ENCODE measurements at places on chromosomes 11 and 22.

GRCh38 chr11:111460856-111461255, 51.3 kb downstream of the BTG4 start:
- no peak for DNase-seq

- no peak for DNase-seq
These were observed 149.6 kb downstream of the C11orf91 start for GRCh38 chr11:33551051-33551450.

GRCh38 chr11:44351006-44351660, 41.2 kb upstream of the ALX4 start:
- no peak for DNase-seq

DNA sequence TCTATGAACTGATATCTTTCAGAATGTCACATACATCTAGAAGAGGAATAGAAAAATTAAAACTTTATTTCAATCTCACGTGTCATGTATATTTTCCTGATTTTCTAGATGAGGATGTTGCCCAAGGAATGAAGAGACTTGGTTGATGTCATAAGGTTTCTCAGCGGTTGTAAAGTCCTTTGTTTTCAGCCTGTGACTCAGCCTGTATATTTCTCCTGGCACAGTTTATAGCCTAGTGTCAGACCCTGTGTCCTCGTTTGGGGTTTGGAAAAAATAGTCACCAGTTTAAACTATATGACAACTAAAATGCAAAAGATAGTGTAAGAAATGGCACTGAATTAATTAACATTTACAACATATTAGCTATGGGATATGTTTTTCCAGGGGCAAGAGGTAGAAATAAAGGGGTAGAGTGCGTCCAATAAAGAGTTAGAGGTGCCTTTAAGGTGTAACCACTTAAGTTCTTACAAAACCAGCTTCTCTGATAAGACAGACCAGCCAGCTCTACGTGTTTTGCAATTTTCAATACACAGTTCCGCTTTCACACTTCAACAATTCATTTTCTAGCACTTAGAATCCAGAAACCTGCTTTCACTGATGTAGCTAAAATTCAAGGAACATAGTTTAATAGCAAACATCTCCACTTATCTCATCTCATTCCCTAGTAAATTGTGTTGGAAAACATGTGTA, 1432.6 kb upstream of the TENM4 start:
- no peak for DNase-seq

GRCh38 chr11:113090716-113091480, 129.7 kb downstream of the NCAM1 start:
- DNase-seq = no peak

- no peak for DNase-seq
These were observed 11.3 kb downstream of the OSBP2 start for GRCh38 chr22:30705710-30706651.

GRCh38 chr11:121422675-121423074, 29.4 kb upstream of the SORL1 start:
- no peak for DNase-seq

DNA sequence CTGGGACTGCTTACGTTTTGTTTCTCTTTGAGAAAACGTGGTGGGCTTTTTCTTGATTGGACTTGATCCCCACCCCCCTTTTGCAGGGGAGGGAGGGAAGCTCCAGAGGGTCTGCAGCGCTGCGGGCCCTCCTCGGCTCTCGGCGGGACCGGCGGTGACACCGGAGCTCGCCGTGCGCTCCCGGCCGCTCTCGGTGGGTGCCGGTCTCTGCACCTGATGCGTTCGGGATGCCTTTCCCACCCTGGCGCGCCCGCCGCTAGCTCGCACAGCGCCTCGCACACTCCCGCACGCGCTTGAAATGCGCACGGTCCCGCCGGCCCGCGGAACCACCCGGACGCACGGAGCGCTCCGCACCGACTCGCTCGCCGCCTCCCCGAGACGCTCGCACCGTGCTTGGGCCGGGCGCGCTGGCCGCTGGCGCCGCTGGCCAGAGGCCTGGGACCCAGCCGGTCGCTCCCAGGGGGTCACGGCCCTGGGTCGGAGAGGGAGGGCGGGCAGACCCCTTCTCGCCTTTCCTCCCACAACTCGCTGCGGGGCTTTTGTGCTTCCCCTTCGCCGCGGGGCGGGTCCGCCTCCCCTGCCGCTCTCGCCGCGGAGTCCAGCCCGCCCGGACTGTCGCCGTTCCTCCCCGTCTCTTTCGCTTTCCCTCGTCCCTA, 1.0 kb downstream of the ZBTB16 start:
- DNase-seq = no peak

GRCh38 chr11:87529486-87529885, 491.8 kb downstream of the TMEM135 start:
- no peak for DNase-seq

GRCh38 chr22:22993184-22993583, 77.1 kb upstream of the GNAZ start:
- DNase-seq = no peak

- DNase-seq = no peak
These were observed 51.2 kb downstream of the PAK1 start for GRCh38 chr11:77422687-77423086.

DNA sequence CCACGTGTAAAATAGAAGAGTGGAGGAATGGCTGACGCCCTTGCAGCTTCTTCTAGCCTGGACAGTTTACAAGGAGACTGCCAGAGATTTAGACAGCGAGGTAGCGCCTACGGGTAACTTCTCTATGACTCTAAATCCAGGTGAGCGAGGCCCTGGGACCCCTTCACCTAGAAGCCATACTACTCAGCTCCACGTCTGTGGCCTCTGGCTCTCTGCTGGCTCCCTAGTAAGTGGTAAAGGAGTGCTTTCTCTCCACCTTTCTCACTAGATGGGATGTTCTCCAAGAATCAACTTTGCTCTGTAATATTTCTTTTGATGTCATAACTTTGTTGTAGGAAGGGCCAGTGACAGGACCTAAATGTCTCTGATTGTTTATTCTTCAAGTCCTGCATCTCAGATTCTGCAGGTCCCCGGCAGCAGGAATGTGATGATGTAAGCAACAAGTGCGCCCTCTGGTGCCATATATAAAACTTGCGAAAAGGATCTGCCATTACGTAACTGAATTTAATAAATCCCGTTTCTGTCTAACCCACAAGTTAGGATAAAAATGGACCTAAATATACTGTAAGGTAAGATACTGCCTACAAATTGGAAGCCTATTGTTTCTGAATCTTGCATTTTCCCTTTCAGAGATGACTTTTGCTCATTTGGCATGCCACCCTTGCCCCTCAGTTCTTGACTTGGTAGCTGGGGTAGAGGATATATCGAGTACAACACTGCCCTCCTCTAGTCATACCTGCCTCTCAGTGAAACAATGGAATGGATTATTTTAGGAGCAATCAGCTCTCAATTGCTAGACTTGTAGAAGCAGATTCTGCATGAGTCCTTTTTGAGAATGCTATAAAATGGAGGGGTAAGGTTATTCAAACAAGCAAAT, 11.0 kb upstream of the PTPN5 start:
- peak; percentile 28 for DNase-seq

DNA sequence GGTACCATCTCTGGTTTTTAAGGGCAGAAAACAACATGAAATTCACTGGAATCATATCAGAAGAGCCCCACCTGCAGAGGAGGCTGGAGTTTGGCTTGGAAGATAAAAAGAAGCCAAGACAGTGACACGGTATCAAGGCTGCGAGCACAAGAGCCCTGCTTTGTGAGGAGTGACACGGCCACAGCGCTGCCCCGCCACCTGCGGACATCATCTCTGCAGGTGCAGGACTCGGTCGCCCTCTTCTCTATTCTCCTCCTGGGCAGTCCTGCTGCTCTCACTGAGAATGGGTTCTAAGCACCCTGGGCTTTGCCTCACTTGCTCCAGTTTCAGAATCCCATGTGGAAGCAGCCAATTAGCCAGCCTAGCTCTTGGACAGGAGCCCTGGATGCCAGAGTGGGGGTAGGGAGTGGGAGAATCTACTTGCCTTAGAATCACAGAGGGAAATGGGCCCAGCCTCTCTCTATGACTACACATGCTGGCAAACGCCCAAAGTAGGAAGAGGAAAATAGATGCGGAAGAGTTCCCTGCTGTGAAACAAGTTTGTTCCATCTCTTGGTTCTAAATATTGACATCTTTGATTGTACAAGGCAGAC, 17.1 kb downstream of the APOL4 start:
- no peak for DNase-seq

DNA sequence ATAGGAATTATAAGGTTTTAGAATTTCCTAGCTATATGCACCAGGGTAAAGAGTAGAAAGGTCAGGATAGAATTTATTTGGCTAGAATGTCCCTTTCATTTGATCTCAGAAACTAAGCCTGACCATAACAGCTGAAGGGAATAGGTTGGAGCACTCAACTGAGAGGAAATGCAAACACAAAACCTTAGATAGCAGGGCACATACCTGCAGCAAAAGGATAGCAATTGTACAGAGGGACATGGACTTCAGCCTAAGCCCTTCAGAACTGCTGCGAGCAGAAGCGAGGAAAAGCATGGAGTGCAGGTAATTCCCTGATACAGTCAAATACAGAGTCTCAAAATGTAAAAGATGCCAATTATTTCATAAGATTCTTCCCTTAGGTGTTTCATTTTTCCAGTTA, 211.0 kb upstream of the DDI1 start:
- DNase-seq = no peak

DNA sequence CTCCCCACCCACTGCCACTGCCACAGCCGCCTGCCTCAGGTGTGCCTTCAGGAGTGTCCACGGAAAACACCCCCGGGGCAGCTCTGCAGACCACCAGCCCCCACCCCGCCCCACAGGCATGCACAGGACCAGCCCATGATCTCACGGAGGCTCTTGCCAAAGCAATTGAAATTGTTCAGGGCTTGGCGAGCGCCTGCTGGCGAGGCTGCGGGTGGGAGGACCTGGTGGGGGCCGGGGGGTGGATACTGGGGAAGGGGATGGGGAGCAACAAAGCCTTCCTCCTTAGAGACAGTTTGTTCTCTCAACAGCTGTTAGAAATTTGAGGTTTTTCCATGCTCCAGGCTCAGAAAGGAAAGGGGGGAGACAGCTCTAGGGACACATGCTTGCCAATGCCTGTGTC, 274.7 kb downstream of the MN1 start:
- no peak for DNase-seq

- no peak for DNase-seq
These were observed 24.2 kb downstream of the MRE11 start for GRCh38 chr11:94469416-94469815.

GRCh38 chr11:38646382-38646781, 2048.3 kb upstream of the RAG2 start:
- DNase-seq = no peak

DNA sequence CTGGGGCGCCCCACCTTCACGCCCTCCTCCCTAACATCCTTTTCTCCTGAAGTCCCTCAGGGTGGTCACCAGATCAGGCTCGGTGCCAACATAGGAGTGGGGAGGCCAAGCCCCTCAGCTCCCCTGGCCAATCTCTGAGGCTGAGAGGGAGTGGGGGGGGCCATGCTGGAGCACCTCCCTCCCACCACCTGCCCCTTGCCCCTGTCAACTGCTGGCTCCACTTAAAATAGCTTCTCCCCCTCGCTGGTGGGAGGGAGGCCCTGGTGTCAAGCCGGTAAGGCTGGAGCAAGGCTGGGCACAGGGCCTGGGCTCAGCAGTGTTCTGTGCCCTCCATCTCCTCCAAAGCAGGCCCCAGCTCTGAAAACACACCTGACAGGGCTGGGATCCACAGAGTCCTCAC, 4.9 kb downstream of the PLXNB2 start:
- DNase-seq = no peak

DNA sequence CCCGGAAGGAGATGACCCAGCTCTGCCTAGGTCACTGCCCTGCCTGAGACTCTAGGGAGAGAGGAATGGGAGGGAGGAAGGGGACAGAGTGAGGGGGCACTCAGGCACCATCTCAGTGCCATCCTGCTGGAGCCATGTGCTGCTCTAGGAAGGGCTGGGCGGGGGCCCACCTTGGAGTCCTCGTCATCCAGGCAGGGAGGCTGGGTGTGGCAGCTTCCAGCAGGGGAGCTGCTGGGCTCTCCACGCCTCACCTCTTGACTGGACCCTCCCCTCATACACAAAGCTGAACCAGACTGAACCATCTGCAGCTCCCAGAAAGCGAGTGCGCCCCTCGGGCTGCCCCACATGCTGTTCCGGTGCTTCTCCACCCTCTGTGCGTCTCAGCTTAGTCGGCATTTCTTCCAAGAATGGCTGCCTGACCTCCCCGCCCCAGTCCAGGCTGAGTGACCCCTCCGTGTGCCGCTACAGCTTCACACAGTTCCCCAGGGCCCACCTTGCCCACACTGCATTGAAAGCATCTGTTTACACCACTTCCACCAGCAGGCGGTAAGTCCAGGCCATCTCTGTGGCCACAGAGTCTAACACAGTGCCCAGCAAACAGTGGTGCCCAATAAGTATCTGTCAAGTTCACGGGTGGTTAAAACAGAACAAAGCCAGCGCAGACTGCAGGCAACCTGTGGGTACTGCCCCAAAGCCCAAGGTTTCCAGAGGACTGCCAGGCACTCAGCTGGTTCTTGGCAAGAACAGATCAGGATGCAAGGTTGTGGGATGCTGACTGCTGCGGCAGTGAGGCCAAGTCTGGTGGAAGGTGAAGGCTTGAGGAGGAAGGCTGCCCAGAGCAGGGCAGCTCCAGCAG, 9.4 kb upstream of the TRIM29 start:
- DNase-seq = no peak

DNA sequence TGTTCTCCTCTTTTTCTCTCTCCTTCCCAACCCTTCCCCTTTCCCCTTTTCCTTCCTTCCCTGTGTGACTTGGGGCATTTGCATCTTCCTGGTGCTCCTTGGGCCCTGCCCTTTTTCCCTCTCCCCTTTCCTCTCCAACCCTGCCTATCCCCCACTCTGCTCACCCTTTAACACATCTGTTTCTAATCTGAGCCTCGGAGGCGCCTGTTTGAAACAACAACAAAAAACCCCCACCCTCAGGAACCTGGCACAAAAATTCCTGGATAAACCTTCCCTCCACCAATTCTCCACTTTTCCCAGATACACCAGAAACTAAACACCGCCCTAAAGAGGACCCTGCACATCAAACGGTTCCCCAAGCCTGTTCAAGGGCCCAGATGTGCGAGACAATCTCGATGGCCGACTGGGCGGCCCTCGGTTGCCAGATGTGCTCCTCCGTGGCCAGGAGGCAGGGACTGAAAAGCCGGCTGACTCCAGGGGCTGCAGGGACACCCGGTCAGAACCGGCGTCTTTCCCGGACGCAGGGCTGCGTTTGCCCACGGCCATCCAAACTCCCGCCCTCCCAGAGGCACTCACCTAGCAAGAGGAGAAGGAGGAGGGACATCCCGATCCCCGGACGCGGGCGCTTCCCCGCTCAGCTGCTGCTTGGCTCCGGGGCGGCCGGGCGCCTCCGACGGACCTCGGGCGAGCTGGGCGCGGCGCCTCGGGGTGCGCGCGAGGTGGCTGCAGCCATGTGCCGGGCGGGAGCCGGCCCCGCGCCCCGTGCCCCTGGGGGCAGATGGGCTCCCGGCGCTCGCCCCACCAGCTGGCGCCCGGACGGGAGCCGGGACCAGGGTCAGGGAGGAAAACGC, 486 bp downstream of the CLMP start:
- no peak for DNase-seq

DNA sequence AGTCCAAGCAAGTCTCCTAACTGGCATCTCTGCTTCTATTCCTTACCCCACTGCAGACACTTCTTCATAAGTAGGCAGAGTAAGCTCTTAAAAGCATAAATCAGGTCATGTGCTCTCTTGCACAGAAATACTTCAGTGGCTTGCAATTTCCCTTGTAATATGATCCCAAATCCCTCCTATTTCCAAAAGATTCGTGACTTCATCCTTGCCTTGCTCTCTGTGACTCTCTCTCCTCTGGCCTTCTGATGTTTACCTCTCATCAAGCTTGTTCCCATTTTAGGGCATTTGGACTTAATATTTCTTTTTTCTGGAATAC, 37.4 kb upstream of the NCR3LG1 start:
- no peak for DNase-seq

Measured in activated CD4-positive, alpha-beta T cell treated with anti-CD3 and anti-CD28 coated beads, Interleukin-2, amount 50 U/mL, for 4 hours (primary cell).